Fibroblast of mammary gland (primary cell): ENCODE measurements at places on chromosomes 6 and 20.
A peak's percentile ranks its signal among the peaks of the same experiment; 100 is the strongest.

GRCh38 chr6:55320696-55321086 is 6.6 kb upstream of the GFRAL start:
- no peak for DNase-seq

DNA sequence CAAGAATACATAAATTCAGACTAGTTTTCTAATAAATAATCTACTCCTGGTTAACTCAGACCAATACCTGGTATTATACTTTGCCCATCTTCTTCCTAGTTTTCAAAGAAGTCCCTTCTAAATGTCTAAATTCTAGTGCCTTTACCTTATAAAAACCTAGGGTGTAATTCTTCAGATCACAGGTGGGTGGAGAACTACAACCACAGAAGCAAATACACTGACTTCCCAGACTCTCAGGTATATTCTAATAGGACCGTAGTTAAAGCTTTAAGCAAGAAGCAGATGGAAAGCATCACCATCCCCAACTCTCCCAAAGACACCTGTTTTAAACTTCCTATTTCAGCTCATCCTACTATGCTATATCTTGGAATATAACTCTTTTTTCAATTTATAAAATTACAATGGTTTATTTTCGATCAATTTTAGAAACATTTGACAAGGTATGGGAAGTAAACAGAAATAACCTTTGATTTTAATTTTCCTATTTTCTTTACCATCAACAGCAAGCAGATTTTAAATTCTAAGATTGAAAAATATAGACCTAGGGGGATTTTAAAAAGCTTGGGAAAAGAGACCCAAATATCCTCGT is 15.8 kb downstream of the MAN1A1 start:
- no peak for DNase-seq

DNA sequence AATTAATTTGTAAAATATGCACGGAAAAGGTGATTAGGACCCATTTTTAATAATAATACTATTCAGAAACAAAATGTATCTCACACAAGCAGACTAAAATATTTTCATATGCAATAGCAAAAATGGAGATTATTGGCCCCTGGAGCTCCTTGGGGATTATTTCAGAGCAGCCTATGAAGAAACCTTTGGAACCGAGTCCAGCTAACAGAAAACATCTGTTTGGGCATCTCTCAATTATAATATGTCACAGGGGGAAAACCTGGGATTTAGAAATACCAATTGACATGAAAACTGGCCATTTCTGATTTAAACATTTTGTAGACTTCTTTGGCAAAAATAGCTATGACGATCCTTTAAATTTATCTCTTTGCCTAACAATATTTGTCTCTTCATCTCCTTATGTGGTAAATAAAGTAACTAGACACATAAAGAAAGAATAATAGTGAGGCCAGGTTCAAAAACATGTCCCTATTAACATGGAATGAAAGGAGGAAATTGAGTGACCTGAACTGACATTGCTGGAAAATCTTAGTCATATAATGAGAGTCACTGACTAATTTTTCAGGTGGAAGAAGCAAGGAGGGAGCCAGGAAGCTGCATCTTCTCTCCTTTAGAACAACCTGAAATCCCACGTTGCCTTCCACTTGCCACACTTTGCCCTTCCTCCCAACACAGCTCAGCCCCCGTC is 199.0 kb downstream of the SOD2 start:
- peak; percentile 39 for DNase-seq

DNA sequence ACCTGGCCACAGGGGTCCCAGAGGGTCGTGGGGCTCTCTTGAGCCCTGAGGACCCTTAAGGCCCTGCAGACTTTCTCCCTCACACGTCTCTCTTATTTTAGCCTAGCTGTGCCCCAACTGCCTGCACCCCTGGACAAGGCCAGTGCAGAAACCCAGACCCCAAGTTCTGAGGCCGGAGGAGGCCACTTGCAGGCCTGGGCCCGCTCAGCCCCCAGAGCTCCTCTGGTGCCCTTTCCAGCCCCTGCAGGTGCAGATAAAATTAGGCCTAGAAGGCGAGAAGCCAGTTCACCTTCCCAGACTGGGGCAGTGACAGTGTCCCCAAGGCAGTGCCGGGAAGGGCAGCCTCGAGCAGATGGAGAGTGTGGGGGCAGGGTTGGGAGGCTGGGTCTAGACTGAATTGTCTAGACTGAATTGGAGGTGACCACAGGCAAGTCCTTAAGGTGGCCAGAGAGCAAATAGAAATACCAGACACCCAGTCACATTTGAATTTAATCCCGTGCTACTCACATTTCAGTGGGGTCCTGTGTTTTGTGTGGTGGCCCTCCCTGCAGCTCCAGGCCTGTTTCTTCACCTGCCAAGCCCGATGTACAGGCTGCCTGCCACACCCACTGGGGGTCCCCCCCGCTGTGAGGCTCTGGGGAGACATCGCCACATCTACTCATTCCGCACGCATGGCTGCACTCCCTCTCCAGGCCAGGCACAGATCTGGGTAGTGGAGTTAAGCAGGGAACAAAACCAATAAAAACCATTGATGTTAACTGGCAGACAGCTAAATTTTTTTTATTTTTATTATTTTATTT is 8.6 kb upstream of the IP6K3 start:
- DNase-seq = no peak

DNA sequence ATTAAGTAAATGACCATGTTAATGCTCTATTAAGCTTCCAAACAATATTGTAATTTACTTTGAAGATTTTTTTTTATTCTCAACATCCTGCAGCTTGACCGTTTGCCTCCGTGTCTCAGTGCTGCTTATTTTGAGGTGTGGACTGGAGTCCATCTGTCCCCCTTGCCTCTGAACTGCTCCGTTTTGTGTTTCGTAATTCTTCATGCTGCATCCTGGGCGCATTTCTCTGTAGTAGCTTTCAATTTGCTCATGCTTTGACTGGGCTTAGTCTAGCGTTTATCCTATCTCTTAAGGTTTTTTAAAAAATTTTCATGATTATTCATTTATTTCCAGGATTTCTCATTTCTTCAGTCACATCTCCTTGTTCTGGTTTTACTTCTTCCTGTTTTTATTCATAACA is 37.8 kb downstream of the PTPN1 start:
- no peak for DNase-seq

DNA sequence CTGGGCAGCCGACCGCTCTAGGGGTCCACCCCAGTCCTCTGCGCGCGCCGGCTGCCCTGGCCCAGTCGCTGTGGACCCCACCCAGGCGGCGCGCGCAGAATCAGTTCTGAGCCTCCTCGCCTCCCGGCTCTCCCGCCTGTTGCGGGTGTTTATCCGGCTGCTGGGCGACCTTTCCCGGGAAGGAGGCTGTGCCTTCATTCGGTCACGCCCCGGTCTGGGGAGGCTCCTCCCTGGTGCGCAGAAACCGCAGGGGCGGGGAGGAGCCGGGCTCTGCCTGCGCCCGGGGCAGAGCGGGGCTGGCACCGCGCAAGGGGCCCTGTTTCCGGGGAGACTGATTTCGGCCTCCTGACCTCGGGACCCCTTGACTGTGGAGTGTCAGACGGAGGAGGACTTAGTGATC is 80.8 kb upstream of the EYS start:
- no peak for DNase-seq

GRCh38 chr20:20549267-20549612 is 163.2 kb downstream of the RALGAPA2 start:
- DNase-seq = peak; percentile 30
